ENCODE measurements at places on chromosomes 1 and 21. TPM values are rescaled to one million over a fixed set of nuclear protein-coding genes. Genes with fewer than 3 reads are reported as not detected.

Gene FAM72D
- total RNA-seq = 16.3 TPM

Gene GBP6
- total RNA-seq = not detected

GRCh38 chr1:19818324-19818723 lies 3.2 kb upstream of the RNF186 start:
- H3K36me3 ChIP-seq = no peaks in the 10 kb centered on the region
- no peak for DNase-seq
- H3K4me1 ChIP-seq = no peaks in the 10 kb centered on the region
- H3K27ac ChIP-seq = no peak overlapping the region

DNA sequence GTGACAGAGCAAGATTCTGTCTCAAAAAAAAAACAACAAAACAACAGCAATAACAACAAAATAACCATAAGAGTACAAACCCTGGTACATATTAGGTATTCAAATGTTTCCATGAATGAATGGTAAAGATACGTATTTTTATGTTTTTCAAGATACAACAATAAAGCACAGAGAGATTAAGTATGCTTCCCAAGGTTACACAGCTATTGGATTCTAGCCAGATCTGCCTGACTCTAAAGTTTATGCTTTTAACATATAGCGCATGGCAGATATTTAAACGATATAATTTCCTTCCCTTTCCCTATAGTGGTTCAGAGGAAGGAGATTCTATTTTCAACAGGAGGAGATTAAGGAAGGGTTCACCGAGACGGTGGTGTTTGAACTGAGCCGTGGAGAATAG lies 25.5 kb downstream of the RNU5D-1 start:
- H3K4me3 ChIP-seq = no peak overlapping the region
- H3K27ac ChIP-seq = no peak overlapping the region
- peaks cover 17% of the 10 kb centered on the region for H3K4me1 ChIP-seq
- no peaks in the 10 kb centered on the region for H3K36me3 ChIP-seq
- no peaks in the 10 kb centered on the region for H3K27me3 ChIP-seq

GRCh38 chr1:175911138-175911537 lies 167.7 kb upstream of the TNR start:
- no peaks in the 10 kb centered on the region for H3K36me3 ChIP-seq
- H3K4me3 ChIP-seq = no peak overlapping the region
- no peaks in the 10 kb centered on the region for H3K27me3 ChIP-seq
- H3K4me1 ChIP-seq = no peaks in the 10 kb centered on the region
- no peak overlapping the region for H3K27ac ChIP-seq

GRCh38 chr1:101298663-101299062 lies 61.8 kb downstream of the S1PR1 start:
- peaks cover 7% of the 10 kb centered on the region for H3K27me3 ChIP-seq
- DNase-seq = no peak

GRCh38 chr1:59976194-59977074 lies 49.9 kb upstream of the CYP2J2 start:
- H3K4me1 ChIP-seq = no peaks in the 10 kb centered on the region
- no peak overlapping the region for H3K4me3 ChIP-seq
- H3K27me3 ChIP-seq = peaks cover 10% of the 10 kb centered on the region
- no peak overlapping the region for H3K27ac ChIP-seq
- peak; percentile 41 for DNase-seq
- H3K36me3 ChIP-seq = no peaks in the 10 kb centered on the region
